Stimulated activated CD8-positive, alpha-beta memory T cell treated with anti-CD3 and anti-CD28 coated beads, Interleukin-15, amount 100 ng/mL, for 24 hours (primary cell): ENCODE measurements at places on chromosomes 3 and 15.
A peak's percentile ranks its signal among the peaks of the same experiment; 100 is the strongest.

DNA sequence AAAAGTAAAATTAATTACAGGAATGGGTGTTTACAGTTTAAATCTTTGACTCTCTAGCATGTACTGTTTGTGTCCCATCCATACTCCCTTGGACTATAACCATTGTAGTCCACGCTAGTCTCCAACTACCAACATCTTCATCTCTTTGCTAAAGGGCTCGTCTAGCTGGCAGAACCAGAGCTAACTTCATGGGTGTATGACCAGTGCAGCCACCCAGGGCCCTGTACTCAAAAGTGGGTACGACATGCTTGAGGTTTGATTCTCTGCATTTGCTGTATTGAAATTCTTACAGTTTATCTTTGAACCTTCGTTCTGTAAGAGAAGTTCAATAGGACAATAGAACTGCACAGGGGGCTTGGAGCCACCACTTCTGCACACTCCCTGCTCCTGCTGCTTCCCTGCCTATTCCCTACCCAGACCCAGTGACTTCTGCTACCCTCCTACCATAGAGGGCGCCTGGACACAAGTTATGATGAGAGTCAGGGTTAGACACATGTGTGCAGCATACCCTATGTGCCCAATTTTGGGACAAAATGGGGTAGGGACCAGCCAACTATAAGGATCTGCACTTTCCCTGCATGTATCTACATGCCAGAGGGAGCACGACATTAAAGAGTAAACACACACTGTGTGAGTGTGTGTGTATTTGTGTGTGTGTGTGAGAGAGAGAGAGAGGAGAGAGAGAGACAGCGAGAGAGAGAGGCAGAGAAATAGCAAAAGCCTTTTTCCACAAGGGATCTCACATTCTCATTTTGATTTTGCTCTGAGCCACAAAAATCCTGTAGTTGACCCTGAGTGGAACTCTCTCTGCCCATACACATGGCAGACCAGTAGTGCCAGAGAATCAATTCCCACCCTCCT is 59.0 kb upstream of the NECTIN3 start:
- no peak for DNase-seq

- no peak for DNase-seq
Measured at GRCh38 chr15:28022181-28022580, 76.9 kb downstream of the OCA2 start.

- DNase-seq, result peak; percentile 2
Measured at GRCh38 chr3:28667646-28668621, 319.3 kb upstream of the AZI2 start.

GRCh38 chr3:135917076-135917475 is 48.5 kb upstream of the PPP2R3A start:
- DNase-seq, result no peak

DNA sequence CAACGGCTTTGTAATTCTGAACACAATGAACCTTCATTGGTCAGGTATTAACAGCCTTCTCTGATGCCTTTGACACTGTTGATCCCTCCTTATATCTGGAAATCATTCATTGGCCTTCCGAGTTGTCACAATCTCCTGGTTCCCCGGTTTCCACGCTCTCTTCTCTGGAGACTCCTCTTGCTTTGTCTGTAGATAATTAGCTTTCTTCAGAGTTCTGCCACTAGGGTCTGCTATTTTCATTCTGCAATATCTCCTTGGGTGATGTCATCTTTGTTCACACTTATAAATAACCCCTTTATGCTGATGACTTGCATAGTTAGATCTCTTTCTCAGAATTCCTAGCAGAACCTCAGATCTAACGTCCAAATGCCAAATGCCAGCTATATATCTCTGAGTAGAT is 583.8 kb upstream of the ZNF717 start:
- DNase-seq, result no peak

DNA sequence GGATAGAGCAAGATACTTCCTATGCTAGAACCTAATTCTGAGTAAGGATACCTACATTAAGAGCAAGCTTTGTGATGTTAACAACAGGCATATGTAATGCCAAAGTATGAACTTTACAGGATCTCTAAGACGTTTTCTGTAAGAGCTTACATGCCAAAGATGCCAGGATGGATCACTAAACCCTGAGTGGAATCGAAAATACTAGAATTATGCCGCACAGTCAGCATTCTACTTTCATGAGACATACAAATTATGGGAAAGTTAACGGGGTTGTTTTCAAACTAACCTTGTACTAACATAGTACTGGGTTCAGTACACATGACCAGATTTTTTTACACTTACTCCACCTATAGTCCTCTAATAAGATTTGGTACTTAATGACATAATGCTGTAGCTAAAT is 55.1 kb downstream of the AAGAB start:
- no peak for DNase-seq

DNA sequence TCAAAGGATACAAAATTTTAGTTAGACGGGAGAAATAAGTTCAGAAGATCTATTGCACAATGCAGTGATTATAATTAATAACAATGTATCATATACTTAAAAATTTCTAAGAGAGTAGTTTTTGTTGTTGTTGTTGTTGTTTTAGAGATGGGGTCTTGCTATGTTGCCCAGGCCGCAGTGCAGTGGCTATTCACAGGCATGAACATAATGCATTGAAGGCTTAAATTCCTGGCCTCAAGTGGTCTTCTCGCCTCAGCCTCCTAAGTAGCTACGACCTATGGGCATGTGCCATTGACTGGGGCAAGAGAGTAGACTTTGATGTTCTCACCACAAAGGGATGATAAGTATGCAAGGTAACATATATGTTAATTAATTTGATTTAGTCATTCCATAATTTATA is 7.5 kb downstream of the STRIT1 start:
- no peak for DNase-seq

DNA sequence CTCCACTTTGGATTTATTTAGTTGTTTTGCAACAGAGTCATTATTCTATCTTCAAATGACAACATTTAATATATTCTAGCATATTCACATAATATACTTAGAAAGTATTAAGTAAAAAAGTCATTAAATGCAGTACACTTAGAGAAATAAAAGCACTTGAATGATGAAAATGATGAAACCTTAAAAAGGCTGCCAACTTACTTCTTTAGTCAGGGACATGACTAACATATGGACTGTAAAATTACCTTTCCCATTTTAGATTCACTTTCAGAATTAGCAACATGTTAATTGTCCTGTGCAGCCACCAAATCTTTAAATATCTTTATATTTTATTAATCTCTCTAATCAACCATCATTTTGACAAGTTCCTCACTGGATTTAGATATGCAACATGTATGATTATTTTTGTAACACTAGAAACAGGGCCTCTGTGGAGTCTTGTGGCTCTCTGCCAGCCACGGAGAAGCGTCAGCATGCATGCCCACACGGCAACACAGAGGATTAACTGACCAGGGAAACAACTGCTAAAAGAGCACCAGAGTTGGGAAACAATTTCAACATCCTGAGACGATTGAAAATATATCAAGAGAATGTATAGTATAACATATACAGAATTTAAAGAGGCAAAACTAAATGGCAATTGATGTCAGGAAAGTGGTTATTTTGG is 95.7 kb downstream of the ANO10 start:
- DNase-seq, result no peak

DNA sequence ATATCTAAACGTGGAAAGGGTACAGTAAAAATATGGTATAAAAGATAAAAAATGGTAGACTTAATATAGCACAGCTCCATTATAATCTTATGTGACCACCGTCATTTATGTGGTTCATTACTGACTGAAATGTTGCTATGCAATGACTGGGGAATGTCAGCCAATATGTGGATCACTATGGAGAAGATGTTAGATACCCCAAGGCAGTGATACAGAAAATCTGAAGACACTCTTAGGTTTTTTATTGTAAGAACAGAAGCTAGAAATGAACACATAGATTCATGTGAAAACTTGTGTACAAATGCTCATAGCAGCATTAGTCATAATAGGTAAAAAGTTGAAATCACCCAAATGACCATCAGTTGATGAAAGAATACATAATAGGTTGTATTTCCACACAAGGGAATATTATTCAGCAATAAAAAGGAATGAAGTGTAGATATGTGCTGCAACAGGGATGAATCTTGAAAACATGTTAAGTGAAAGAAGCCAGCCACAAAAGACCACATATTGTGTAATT is 18.4 kb downstream of the MEF2A start:
- no peak for DNase-seq
